ENCODE measurements at places on chromosomes 3 and 15. TPM values are rescaled to one million over a fixed set of nuclear protein-coding genes. Genes with fewer than 3 reads are reported as not detected.

EBLN2 gene
- polyA plus RNA-seq: 4.7 TPM

CCRL2 gene
- polyA plus RNA-seq: not detected

FMN1 gene
- 0.71 TPM for polyA plus RNA-seq

TJP1 gene
- polyA plus RNA-seq: 76.2 TPM

PLCH1 gene
- 8.1 TPM for polyA plus RNA-seq

TMCO5A gene
- polyA plus RNA-seq: not detected

PROS1 gene
- polyA plus RNA-seq: 1.1 TPM

GATA2 gene
- polyA plus RNA-seq: 0.52 TPM

THRB gene
- 1.7 TPM for polyA plus RNA-seq

RHOA gene
- 248 TPM for polyA plus RNA-seq

CILP gene
- polyA plus RNA-seq: not detected

ARL8B gene
- 31.5 TPM for polyA plus RNA-seq

SNAPC5 gene
- 41.1 TPM for polyA plus RNA-seq

SPINT1 gene
- 41.3 TPM for polyA plus RNA-seq

TERB2 gene
- polyA plus RNA-seq: not detected

CEMIP gene
- polyA plus RNA-seq: 0.27 TPM
